WTC11 (cell line): ENCODE measurements at places on chromosomes 12 and 14. TPM values are rescaled to one million over a fixed set of nuclear protein-coding genes. Genes with fewer than 3 reads are reported as not detected.
A peak's percentile ranks its signal among the peaks of the same experiment; 100 is the strongest.

DNA sequence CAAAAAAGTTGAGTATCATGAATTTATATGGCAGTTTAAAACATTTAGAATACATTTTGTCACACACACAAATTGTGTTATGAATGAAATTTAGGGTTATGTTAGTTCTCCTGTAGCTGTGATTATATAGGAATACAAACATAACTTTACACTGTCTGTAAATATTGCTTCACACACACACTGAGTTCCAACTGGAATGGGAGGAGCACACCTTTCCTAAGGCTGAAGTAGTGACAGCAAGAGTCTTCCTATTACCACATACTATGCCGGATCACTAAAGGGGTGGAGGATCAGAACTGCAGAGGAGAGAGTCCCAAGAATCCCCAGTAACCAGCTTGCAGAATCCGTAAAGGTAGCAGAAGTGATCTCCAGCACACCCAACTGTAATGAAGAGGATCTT lies 63.7 kb downstream of the DNAI7 start:
- DNase-seq: no peak
- H3K27ac ChIP-seq: no peak overlapping the region
- H3K4me3 ChIP-seq: no peak overlapping the region
- H3K36me3 ChIP-seq: no peaks in the 10 kb centered on the region

DNA sequence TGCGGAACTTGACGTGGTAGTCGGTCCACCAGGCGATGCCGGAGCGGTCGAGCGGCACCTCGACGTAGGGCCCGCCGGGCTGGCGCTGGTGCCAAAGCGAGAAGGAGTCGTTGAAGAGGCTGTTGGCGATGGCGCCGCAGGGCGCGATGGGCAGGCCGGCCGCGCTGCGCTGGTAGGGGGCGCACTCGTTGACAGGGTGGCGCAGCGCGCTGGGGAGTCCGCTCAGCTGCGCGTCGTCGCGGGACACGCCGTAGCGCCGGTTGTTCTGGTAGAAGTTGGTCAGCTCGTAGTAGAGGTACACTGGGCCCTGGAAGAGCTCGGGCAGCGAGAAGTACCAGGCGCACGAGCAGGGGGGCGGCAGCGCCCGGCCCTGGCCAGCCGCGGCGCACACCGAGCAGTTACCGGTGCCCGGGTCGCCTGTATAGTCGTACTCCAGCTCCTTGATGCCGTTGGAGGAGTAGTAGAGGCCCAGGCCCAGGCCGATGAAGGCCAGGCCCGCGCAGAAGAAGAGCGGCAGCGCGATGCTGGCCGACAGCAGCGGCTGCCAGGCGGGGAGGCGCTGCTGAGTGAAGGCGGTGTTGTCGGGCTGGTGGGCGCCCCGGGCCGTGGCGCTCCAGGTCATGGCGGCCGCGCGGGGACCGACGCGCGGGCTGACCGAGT lies 482 bp downstream of the TMEM30B start:
- no peaks in the 10 kb centered on the region for H3K36me3 ChIP-seq
- no peak overlapping the region for H3K27ac ChIP-seq
- H3K4me1 ChIP-seq: peaks cover 22% of the 10 kb centered on the region
- DNase-seq: peak; percentile 56
- peaks cover 21% of the 10 kb centered on the region for H3K27me3 ChIP-seq
- H3K4me3 ChIP-seq: peak overlapping the region; percentile 82

- peaks cover 12% of the 10 kb centered on the region for H3K4me1 ChIP-seq
- no peaks in the 10 kb centered on the region; the same call in 1 of the 2 replicates for H3K27me3 ChIP-seq
- H3K27ac ChIP-seq: no peak overlapping the region
- no peak for DNase-seq
- no peak overlapping the region for H3K4me3 ChIP-seq
- peaks cover 10% of the 10 kb centered on the region for H3K36me3 ChIP-seq
Observed at GRCh38 chr12:47147739-47148138, 68.0 kb upstream of the AMIGO2 start.

GRCh38 chr12:121110211-121110940 lies 22.3 kb upstream of the P2RX7 start:
- no peak overlapping the region for H3K27ac ChIP-seq
- H3K27me3 ChIP-seq: no peaks in the 10 kb centered on the region; the same call in 1 of the 2 replicates
- H3K4me1 ChIP-seq: no peaks in the 10 kb centered on the region

- no peak overlapping the region for H3K4me3 ChIP-seq
Observed at GRCh38 chr12:43008953-43009845, 419.7 kb upstream of the PRICKLE1 start.

Gene SMIM41
- total RNA-seq: 0.14 to 0.21 TPM in 2 of 3 replicates, not detected in the other
